Bronchial epithelial cell (primary cell): ENCODE measurements at places on chromosomes 1 and 21. TPM values are rescaled to one million over a fixed set of nuclear protein-coding genes. Genes with fewer than 3 reads are reported as not detected.

The VWA1 gene
- total RNA-seq, result 5.0 and 7.9 TPM in 2 replicates

The IGSF21 gene
- not detected in 2 replicates for total RNA-seq

The TSEN15 gene
- 52.4 and 65.0 TPM in 2 replicates for total RNA-seq

The MSH4 gene
- total RNA-seq, result 0.26 and 0.51 TPM in 2 replicates

The TEDDM1 gene
- not detected in 2 replicates for total RNA-seq

The AQP10 gene
- total RNA-seq, result 0.13 TPM in 1 of 2 replicates, not detected in the other

The GDAP2 gene
- total RNA-seq, result 20.8 and 26.8 TPM in 2 replicates

The TMCO4 gene
- total RNA-seq, result 2.6 and 5.9 TPM in 2 replicates

The FAM72B gene
- 0.13 TPM in 1 of 2 replicates, not detected in the other for total RNA-seq

The FABP3 gene
- total RNA-seq, result 0.79 and 3.8 TPM in 2 replicates

The PDE4B gene
- 0.26 TPM in 1 of 2 replicates, not detected in the other for total RNA-seq

The ISG20L2 gene
- total RNA-seq, result 7.9 and 10.6 TPM in 2 replicates

The UBE2U gene
- not detected in 2 replicates for total RNA-seq

The PRDM16 gene
- total RNA-seq, result 0.79 and 13.4 TPM in 2 replicates

The CYP4X1 gene
- total RNA-seq, result under 0.01 and 0.13 TPM in 2 replicates
